ENCODE measurements at places on chromosomes 6 and 20.

GRCh38 chr6:52760105-52760765 is 3.0 kb downstream of the GSTA2 start:
- DNase-seq, result no peak

- DNase-seq, result no peak
Measured at GRCh38 chr6:110645685-110646418, 169.4 kb downstream of the CDK19 start.

GRCh38 chr20:51026269-51026668 is 3.4 kb upstream of the KCNG1 start:
- DNase-seq, result no peak

- no peak for DNase-seq
Measured at GRCh38 chr6:17130786-17131185, 28.9 kb downstream of the STMND1 start.

GRCh38 chr20:13581451-13581850 is 57.3 kb downstream of the TASP1 start:
- no peak for DNase-seq

- DNase-seq, result no peak
Measured at GRCh38 chr6:1079525-1079924, 232.4 kb upstream of the FOXQ1 start.

- DNase-seq, result no peak
Measured at GRCh38 chr6:28449056-28449455, 5.8 kb upstream of the ZSCAN23 start.

DNA sequence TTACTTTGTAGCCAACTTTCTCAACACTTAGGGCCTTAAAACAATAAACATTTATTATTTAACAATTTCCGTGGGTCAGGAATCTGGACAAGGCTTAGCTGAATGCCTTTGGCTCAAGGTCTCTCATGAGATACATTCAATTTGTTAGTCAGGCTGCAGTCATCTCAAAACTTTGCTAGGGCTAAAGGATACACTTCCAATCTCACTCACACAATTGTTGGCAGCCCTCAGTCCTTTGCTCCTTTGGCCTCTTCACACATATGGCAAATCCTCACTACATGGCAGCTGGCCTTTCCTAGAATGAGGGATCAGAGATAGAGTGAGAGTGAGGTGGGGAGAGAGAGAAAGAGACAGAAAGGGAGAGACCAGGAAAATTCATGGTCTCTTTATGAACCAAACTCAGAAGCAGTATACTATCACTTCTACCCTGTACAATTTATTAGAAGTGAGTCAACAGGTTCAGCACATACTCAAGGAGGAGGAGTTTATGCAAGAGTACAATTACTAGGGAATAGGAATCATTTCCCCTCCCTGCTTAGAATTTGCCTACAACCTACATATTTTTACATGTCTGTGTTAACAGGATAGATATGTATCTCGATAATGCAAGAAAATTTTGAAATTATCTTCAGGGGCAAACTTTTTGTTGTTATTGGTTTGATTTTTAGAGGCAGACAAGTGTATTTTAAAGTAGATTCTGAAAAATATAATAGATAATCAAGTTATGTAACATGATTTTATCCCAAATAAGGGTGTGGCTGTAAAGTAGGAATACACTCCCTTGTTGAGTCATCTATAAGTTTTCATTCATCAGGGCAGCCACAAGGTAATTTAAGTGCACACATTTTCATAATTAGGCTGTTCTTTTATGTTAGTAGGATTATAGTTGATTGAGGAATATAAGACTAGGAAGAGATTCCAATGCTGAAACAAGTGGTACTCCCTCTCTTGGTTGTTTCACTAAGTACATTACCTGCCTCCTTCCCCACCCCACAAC is 85.9 kb upstream of the HMGCLL1 start:
- DNase-seq, result no peak

DNA sequence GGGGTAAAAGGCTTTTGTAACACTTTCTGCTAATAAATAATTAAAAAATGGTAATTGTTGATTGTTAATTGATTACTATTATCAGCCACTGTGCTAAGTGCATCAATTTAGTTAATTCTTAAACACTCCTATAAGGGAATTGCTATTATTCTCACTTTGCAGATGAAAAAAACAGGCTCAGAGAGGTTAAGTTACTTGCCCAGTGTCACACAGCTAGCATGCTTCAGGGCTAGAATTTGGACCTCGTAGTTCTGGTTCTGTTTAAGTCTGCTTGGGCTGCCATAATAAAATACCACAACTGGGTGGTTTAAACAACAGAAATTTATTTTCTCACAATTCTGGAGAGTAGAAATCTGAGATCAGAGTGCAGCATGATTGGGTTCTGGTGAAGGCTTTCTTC is 164.8 kb upstream of the TBX18 start:
- DNase-seq, result no peak

GRCh38 chr20:42688576-42688975 is 501.1 kb downstream of the PTPRT start:
- DNase-seq, result no peak

GRCh38 chr6:53717566-53717965 is 52.0 kb upstream of the KLHL31 start:
- no peak for DNase-seq

DNA sequence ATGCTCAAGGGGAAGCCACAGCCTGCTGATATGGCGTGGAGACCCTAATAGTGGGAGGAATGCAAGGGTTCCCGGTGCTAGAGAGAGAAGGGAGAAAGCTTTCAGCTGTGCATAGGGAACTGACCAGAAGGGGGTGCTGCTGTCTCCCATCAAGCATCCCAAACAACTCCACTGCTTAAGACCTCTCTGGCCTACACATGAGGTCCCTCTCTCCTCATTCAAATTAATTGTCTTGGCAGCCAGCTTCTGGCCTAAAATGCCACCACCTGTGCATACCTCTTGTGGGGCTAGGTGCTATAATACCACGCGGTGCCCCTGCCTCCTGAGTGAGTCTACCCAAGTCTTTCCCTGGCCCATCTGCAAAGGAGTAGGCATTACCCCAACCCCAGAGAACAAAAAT is 14.5 kb downstream of the ADISSP start:
- DNase-seq, result peak; percentile 46

DNA sequence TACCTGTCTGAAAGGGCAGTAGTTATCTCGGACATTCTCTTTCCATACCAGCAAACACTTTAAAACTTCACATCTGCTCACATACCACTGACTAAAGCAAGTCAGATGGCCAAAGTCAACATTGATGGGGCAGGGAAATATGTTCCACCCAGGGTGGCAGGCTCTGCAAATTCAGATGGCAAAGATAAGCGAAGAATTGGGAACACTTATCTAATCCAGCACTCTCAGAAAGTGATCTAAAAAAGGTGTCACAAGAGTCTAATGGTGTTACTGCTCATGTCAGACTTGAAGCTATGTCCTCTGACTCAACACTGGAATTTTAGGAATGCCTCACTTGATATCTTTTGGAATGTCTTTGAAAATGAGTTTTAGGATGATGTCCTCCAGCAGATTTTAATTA is 1086.2 kb downstream of the KIF16B start:
- no peak for DNase-seq

- no peak for DNase-seq
Measured at GRCh38 chr20:52031563-52032303, 159.8 kb downstream of the ZFP64 start.

DNA sequence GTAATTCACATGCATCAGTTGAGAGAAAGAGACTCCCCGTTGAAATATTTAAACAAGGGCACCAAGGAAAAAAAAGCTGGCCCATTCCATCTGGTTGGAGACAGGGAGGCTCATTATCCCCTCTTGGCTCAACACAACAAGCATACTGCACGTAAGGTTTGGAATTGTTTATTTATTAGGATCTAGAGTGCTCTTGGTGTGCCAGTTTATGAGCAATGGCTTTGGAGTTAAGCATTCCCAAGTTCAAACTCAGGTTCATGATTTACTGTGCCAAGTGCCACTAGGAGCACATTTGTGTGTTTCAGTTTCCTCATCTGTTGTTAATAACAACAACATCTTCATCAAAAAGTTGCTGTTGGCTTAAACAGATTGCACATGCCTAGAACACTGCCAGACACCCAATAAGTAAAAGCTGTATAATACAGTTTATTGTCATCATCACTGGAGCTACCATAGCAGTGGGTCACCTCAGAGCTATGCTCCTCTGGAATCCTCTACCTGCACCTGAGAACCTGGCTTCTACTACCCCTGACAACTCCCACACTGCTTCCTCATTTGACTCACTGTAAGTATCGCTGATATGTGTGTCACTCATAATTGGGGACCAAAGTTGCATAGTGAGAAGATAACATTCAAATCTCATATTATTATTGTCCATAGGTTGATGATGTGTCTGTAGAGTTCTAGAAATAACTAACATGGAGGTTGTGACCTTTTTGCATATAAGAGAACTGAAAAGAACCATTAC is 5.4 kb downstream of the SLC17A3 start:
- no peak for DNase-seq
